ENCODE measurements at places on chromosomes 6 and 20.

DNA sequence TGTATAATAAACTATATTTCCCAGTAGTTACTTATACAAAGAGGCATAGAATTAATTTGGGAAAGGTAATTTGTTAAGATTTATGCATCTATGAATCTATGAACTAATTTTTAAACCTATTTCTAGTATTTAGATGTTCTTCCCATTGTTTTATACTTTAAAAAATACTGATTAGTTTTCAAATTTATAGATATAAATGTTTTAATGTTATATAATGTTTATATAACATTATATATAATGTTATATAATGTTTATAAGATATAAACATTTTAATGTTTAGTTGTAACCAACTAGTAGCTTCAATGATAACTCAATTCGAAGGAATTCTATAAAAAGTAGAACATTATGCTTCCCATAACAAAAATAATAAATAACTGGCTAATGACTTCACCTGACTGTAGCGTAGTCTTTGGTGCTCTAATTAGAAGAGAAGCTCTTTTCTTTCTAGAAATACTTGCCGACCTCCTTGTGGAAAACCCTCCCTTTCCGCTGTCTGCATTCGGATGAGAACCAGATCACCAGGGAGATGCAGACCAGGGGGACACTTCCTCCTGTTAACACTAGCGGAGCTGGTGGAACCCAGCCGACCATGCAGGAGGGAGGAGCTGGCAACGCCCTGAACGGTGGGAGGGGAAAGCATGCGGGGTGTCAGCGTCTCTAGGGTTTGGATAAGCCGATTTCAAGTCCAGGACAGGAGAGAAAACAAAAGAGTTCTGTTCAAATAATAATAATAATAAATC is 158.4 kb downstream of the OR2B2 start:
- DNase-seq = peak; percentile 87

GRCh38 chr6:107592806-107593205 is 102.9 kb downstream of the SOBP start:
- DNase-seq = no peak

DNA sequence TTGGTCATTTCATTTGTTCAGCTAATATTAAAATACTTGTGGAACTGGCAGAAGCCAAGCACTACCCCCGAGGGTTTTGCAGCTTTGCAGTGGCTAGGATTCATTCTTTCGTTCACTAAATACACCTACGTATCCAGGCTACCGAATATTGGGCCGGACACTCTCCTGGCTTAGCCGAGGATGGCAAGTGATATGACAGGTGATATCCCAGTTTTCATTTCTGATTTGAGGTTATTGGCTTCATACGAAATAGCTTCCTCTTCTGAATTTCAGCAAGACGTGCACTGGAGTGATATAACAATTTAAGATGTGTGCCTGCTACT is 536 bp upstream of the MTFR2 start:
- no peak for DNase-seq

GRCh38 chr6:39821046-39821740 is 29.0 kb downstream of the DAAM2 start:
- DNase-seq = no peak

DNA sequence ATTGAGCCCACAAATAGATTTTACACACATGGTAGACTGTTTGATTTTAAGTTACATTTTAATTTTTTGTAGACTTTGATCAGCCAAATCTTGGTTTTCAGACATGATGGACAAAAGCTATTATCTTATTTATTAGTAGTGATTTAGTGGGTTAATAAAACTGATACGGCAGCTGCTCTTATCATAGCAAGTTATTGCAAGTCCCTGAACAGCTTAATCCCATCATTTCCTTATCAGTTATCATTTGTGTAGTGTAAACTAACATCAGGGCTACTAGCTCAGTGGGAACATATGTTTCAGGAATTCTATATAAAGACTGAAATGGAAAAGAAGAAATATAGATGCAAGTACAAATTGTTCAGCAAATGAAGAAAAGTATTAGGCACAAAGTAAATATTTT is 10.9 kb downstream of the RFX6 start:
- no peak for DNase-seq
